T follicular helper cell (primary cell): ENCODE measurements at places on chromosomes 3 and 15.

DNA sequence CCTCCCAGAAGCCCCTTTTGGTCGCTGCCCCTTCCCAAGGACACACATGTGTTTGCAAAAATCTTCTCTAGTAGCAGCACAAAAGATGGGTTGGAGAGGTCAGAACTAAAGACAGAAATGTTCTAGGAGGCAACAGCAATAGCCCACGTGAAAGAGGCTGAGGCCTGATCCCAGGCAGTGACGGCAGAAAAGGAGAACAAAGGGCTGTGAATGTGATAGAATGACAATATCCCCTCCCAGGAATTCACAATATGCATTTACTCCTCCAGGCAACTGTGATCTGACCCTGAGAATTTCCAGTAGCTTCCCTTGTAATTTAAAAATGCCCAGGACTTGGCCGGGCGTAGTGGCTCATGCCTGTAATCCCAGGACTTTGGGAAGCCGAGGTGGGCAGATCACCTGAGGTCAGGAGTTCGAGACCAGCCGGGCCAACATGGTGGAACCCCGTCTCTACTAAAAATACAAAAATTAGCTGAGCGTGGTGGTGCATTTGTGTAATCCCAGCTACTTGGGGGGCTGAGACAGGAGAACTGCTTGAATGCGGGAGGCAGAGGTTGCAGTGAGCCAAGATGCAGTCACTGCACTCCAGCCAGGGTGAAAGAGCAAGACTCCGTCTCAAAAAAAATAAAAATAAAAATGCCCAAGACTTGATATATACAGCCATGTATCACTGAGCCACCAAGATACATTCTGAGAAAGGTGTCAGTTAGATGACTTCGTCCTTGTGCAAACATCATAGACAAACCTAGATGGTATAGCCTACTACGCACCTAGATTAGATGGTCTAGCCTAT is 43.6 kb upstream of the PIAS1 start:
- no peak for DNase-seq

DNA sequence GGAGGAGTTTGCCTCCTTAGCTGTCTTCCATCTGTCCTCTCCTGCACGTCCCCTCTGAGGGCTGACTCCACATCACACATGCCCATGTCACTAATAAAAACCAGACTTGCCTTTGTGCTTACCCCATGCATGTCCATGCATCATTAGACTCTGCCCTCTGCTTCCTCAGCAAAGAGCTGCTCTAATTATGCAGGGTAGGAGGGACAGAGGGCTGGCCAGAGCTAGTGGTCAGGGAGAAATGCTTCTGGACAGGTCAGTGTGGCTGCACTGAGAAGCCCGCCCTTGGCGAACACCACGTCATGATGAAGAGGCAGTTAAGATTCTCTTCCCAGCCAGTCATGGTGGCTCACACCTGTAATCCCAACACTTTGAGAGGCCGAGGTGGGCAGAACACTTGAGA is 8.9 kb downstream of the CA12 start:
- no peak for DNase-seq

DNA sequence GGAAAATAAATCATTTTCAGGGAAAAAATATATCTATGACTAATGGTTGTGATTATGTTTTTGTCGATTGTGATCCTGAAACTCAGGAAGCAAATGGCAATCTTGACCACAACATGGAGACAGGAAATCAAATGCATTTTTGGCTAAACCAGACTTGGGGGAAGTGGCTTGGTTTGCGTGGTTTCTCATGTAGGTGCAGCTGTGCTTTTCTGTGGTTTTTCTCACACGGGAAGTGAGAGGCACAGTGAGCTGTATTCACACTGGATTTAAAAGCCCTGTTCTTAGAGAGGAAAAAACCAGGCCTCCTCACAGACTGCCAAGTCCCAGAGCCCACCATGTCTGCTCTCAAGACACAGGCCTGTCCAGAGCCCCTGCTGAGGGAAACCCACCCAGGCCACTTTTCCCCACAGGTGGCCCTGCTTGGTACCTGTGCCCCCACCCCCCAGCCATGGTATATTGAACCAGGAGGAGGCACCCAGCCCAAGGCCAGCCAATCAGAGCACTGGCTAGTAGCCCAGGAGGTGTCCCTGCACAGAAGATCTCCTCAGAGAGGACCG is 46.1 kb downstream of the BTD start:
- DNase-seq = peak; percentile 9

DNA sequence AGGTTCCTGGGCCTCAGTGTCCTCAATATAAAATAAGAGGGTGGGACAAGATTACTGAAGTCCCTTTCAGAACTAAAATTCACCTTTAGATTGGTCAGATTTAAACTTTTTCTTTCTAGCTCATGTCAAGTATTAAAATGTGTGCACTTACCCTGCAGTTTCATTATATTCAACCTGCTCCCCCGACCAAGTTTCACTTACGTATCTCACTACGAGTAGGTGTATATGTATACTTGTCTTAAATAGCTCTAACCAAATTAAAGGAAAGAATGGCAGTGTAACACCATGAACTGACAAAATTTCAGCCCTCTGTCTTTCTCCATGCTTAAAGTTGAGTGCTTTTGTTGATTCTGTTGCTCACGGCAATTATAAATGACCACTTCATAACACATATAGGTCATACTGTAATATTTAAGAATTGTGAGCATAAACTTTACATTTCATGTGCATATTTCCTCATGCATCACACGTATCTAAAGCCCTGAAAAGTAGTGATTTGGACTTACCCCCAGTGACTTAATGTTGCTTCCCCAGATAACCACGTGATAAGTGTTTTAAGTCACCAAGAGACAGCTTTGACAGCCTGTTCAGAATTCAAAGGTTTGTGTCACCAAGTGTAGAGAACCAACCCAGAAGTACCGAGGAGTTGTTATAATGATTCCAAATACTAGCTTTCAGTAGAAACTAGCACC is 70.0 kb downstream of the PGPEP1L start:
- DNase-seq = no peak

GRCh38 chr3:133038089-133038730 is at the start of gene TMEM108:
Gene TMEM108 (plus strand): TSS chr3:133038391.
- DNase-seq = no peak

DNA sequence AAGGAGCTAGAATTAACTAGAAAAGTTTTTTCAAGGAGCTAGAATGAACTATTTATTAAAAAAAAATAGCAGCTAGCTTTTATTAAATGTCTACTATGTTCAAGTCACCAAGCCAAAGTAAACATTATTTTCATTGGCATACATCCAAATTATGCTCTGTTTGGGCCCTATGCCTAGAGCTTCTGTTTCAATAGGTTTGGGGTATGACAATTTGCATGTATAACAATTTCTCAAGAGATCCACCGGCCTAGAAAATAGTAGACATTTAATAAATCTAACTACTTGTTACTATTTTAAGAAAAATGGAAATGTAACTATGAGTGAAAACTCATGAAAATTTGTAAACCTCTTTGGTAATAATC is 8.0 kb downstream of the GABRR3 start:
- no peak for DNase-seq

GRCh38 chr15:74317820-74318375 is 49.5 kb downstream of the CYP11A1 start:
- DNase-seq = no peak

- DNase-seq = no peak
Measured at GRCh38 chr3:12187448-12188327, 29.0 kb upstream of the TIMP4 start.

GRCh38 chr3:175304404-175304803 is 445.3 kb downstream of the NAALADL2 start:
- no peak for DNase-seq

- DNase-seq = no peak
Measured at GRCh38 chr3:186142393-186142932, 33.6 kb upstream of the ETV5 start.

- DNase-seq = no peak
Measured at GRCh38 chr3:61560517-61561373, 626 bp upstream of the PTPRG start.

DNA sequence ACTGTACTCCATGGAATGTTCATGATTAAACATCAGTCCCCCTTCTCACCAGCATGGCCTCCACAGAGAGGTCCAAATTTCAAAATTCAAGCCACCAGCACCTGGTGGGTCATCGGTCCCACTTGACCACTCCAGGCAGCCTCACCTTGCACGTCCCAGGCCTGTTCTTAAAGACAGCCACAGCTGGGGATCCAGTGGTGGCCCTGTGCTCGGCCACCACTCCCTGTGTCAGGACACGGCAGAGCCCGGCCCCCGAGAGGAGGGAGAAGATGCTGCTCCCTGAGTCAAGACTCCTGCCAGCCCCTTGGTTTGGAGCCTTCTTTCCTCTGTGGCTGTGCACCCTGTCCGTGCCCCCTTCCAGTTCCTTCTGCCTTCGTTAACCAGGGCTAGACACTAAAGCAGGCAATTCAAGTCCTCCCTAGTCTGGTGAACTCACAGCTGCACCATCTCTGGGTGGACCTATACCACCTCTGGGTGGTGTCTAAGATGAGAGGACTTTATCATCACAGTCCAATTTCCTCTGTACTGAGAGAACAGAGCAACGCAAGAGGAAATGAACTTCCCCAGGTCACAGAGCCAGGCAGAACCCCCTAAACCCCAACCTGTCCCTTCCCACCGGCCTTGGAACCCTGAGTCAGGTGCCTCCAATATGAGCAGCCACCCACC is 97.1 kb downstream of the MEGF11 start:
- no peak for DNase-seq

GRCh38 chr3:9422712-9423424 is 25.5 kb downstream of the SETD5 start:
- DNase-seq = no peak

DNA sequence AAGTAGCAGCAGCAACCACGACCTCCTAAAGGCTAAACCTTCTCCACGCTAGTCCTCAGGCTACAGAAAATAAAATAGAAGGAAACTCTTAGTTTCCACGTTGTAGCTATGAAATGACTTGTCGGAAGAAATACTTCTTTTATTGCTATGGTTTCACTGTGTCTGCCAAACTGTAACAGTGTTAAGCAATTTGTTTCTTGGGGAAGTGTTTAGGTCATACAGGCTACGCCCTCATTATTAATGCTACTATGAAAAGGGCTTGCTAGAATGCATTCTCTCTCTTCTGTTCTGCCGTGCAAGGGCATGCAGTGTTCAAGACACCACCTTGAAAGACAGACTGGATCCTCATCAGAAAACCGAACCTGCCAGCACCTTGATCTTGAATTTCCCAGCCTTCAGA is 462.7 kb downstream of the PLOD2 start:
- no peak for DNase-seq

GRCh38 chr3:40313975-40314860 is 4.7 kb downstream of the EIF1B start:
- no peak for DNase-seq

- DNase-seq = no peak
Measured at GRCh38 chr3:46979958-46980497, 562 bp downstream of the NBEAL2 start.

- no peak for DNase-seq
Measured at GRCh38 chr15:70121624-70122302, 24.0 kb upstream of the TLE3 start.

DNA sequence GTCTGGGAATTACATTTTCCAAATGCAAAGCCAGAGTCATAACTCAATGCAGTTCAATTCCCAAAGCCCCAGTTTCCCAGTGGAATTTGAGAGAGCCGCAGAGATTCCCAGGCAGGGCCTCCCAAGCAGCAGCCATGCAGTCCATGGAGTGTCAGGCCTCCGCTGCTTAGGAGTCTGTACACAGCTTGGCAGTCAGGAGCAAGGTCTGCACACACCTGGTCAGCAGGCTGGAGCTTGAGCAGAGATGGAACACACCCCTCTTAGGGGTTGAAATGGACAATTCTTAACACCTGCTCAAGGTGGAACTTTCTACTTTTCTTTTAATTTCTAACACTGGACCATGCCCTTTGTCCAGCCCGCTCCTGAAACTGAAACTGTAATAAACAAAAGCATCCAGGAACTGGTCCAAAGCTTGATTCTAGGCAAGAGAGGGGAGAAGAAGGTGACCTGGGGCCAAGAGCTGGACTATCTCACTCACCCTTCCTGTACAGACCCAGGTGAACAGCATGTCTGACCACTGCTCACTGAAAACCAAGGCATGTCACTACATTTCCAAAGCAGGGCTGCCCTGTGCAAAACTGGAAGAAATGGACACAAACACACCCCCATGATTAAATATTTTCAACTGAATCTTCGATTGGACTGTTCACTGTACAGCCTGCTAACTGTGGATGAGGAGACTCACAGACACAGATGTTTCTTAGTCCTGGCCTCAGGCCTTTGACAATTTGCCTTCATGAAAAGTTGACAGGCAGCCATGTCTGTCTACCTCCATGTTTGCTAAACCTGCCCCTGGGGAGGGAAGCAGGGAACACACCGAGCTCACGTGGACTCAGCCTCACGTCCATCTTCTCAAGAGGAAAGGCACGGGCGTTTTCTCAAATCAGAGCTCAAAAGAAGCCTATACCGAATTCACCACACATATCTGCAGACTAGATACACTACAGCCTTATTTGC is 48.6 kb upstream of the DUSP7 start:
- DNase-seq = no peak

DNA sequence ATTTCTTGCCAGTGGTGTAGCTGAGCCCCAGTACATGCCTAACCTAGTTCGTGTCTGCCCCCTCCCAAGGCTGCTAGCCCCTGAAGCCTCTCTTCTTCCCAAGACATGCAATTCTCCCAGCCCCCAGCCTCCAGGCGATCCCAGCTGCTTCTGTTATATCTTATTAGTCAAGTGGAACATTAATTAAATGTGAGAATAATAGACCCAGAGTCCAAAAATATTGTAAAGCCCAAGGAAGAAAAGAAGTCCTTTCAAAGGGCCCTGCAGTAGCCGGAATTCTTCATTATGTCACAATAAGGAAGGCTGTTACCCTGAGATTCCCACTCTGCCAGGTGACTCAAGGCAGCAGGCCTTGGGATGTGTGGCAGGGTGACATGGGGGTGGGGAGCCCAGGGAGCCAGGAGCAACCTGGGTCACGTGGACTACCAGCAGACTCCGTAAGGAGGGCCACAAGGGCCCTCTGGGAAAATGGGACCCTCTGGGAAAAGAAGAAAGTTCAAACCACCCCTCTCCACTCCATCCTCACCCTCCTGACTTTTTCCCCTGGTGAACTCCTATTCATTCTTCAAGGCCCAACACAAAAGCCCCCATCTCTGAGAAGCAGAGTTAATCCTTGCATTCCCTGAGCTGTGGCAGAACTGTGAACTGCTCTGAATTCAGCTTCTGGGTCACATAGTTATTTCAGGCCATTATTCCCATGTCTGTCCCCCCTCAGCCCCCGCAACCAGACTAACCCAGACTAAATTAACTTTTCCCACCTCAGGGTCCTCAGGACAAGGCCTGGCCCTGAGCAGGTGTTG is 21.8 kb upstream of the TRH start:
- DNase-seq = no peak

DNA sequence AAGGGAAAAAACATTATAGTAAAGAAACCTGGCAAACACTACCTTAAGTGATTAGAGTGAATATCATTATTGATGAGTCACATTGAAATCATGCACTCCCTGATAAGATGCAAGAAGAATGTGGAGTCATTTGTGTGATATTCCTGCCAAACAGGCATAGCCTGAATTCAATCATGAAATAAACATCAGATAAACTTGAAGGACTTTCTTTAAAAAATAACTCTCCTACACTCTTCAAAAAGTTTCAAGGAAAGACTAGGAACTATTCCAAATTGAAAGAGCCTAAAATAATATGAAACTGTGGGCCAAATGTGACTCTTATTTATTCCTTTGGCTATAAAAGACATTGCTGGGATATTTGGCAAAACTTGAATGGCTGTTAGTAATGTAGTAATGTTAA is 625.7 kb upstream of the LMCD1 start:
- DNase-seq = no peak
